ENCODE measurements at places on chromosomes 4 and X.
A peak's percentile ranks its signal among the peaks of the same experiment; 100 is the strongest.

GRCh38 chrX:75303795-75304194, 29.9 kb downstream of the UPRT start:
- DNase-seq: no peak

GRCh38 chr4:56048383-56048701, 99.6 kb downstream of the CEP135 start:
- DNase-seq: no peak

DNA sequence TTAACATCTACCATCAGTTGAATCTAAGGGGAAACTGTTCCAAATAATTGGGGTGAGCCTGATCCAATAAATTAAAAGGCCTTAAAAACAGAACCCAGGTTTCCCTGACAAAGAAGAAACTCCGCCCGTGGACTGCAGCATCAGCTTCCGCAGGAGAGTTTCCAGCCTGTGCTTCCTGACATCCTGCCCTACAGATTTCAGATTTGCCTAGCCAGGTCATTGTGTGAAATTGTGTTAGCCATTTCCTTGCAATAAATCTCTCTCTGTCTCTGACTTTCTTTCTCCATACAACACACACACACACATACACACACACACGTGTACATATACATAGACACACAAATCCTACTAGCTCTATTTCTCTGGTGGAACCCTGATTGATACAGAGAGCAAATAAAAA, 48.3 kb upstream of the LCORL start:
- no peak for DNase-seq

DNA sequence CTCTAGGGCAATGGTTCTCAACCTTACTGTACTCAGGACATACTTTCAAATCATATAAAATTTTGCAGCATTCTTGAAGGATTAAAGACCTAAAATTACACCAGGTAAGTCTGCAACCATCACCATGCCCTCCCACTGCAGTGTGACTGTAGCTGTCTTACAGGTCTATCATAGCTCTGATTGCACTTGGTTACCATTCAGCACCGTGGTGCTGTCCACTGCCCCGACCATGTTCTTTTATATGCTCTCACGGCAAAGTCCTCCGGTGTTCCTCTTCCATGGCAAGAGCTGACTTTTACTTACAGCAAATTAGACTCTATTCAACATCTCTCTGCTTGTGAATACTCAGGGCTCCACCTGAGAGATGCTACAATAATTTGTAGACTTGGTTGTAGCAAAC, 11.5 kb downstream of the CRMP1 start:
- no peak for DNase-seq

DNA sequence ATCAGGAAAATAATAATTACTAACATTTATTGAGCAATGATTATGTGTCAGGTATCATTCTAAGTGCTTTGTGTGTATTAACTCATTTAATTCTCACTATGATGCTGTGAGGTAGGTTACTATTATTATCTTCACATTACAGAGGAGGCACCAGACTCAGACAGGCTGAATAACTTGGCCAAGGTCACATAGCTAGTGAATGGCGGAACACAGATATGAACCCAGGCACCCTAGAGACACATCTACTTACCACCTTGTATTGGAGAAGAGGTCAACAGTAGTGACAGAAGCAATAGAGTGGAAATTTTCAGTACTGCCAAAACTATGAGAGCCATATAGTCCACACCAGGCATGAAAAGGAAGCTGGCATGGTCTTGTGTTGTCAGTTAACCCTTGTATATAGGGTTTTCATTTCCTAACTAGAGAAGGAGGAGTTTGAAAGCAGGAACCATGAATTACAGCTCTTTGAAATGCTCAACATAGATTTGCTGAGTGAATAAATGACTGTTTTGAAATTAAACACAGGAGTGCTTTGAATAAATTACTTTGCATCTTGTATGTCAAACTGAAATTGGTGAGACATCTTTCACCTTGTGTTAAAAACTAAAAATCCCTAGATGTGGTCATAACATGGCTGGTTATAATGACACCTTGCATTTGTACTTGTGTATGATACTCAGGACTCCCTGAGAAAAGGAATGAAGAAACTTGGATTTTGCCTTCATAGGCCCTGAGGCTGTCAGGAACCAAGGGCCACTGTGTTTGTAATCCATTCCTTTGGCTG, 71.8 kb downstream of the RTL9 start:
- DNase-seq: no peak

GRCh38 chr4:188299161-188299560, 159.9 kb downstream of the TRIML1 start:
- no peak for DNase-seq

DNA sequence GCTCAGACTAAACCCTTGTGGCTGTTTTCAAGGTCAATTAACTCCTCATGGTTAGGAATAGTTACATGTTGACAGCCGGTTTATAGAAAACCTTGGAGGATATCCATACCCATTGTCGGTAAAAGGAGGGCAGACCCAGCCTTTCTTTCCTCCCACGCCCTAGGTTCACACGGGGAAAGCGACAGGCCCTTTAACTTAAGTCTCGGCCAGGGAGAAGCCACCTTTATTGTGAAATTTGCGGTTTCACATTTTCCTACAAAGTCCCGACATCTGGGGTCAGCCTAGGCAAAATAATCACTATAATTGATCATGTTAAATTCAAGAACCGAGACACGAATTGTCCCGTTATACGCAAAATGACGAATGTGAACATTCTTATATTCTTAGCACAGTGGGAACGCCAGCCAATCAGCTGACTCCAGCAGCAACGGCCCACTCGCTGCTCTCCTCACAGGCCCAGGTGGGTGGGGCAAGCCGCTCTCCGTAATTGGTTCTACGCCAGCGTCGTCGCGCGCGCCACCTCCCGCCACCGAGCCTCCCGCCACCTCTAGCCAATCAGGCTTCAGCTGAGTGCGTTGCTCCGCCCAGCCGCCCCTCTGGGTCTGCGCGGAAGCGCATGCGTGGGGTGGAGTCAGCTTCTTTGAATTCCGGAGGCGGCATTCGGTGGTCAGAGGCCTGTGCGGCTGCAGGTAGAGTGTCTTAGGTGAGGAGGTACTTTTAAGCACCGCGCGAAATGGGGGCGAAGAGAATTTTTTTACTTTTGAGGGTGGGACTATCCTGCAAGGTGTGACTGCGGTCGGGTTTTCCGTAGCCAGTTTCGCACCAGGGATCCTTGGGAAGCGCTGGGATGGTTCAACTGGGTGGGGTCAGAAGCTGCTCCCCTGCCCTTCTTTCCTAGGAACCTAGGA, at the start of gene CENPI:
TSS of gene CENPI (plus strand) at position 659 of the 908 bp plus-strand sequence. CDS start 2,867 bp downstream, outside the sequence.
- peak; percentile 90 for DNase-seq

GRCh38 chr4:26751004-26751403, 109.6 kb upstream of the STIM2 start:
- no peak for DNase-seq

- DNase-seq: no peak
Measured at GRCh38 chr4:173076903-173077634, 91.5 kb upstream of the GALNT7 start.

DNA sequence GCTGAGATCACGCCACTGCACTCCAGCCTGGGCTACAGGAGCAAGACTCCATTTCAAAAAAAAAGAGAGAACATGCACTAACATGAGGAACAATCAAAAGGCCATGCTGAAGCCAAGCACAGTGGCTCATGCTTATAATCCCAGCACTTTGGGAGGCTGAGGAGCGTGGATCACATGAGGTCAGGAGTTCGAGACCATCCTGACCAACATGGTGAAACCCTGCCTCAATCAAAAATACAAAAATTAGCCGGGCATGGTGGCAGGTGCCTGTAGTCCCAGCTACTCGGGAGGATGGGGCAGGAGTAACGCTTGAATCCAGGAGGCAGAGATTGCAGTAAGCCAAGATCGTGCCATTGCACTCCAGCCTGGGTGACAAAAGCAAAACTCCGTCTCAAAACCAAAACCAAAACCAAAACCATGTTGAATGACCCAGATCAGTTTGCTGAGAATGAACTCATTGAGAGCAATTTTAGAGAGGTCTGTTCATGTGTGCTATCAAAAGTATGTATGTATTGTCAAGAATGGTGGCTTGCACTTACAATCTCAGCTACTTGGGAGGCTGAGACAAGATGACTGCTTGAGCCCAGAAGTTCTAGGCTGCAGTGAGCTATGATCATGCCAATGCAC, 44.8 kb downstream of the PDS5A start:
- DNase-seq: no peak

- no peak for DNase-seq
Measured at GRCh38 chrX:47194194-47194787, 662 bp downstream of the UBA1 start.

- DNase-seq: no peak
Measured at GRCh38 chrX:44314259-44314734, 29.2 kb downstream of the EFHC2 start.

- DNase-seq: no peak
Measured at GRCh38 chr4:108709234-108709633, 53.6 kb downstream of the ETNPPL start.

GRCh38 chr4:45353161-45353560, 626.8 kb upstream of the GNPDA2 start:
- DNase-seq: no peak

- no peak for DNase-seq
Measured at GRCh38 chr4:138189206-138189605, 52.9 kb downstream of the SLC7A11 start.

DNA sequence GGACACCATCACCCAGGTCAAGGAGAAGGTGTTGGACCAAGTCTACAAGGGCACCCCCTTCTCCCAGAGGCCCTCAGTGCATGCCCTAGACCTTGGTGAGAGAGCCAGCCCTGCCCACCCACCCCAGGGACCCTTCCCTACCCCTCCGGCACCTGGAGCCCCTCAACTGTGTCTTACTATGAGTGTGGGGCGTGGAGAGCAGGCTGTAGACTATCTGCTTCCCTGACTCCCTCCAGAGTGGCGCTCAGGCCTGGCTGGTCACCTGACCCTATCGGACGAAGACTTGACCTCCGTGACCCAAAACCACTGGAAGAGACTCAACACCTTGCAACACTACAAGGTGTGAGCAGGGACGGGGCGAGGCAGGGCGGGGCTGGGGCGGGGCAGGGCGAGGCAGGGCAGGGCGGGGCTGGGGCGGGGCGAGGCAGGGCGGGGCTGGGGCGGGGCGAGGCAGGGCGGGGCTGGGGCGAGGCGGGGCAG, 4.7 kb upstream of the SRPK3 start:
- DNase-seq: no peak

- no peak for DNase-seq
Measured at GRCh38 chrX:15160558-15161095, 109.3 kb downstream of the ASB9 start.

DNA sequence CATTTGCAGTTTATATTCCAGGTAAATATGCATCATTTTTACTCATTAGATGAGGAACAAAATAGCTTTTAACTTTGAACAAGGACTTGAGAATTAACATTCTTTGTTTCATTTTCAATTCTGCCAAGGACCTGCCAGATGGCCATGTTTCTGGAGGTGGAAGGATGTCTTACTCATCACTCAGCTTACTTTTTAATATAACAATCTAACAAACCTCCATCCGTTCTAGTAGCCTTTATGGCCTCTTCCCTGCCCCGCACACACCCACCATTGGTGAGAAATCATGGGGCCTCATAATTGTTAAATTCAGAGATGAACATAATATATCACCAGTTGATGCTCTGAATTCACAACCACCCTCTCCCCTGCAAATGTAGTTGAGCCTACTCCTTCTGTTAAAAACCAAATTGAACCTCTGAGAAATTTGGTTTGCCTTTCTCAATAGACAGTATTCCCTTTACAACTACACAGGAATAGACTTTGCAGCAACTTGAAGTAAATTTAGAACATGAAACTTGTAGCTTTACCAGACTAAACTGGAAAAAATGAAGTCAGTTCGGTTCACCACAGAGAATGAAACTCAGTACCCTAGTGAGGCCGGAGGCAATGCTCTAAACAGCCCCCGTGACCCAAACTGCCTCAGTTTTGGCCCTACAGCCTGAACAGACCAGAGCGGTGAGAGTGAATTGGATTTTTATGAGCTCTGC, 50.1 kb upstream of the ACSL4 start:
- no peak for DNase-seq

GRCh38 chr4:48340276-48340964, 909 bp upstream of the SLAIN2 start:
- no peak for DNase-seq
